ENCODE measurements at places on chromosomes 1 and 21.

DNA sequence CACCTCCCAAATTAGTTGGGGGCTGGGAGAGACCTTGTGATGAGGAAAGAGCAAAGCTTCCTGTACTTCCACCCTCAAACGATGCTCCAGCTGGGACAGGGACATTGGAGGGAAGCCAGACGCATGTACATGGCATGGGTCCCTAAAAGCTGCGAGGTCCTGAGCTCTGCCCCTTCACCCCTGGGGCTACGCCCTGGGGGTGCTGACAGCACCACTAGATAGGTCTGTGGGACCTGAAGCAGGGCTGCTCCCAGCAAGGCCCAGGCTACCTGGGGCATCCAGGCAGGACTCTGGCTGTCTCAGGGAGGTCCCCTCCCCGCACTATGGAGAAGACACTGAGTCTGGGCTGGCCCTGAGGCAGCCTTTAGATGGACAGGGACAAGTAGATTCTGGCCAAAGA, 83.4 kb downstream of the DMRTB1 start:
- DNase-seq = no peak

GRCh38 chr1:61638911-61639605, 85.9 kb downstream of the TM2D1 start:
- DNase-seq = no peak

GRCh38 chr1:226709953-226710352, 29.1 kb downstream of the ITPKB start:
- DNase-seq = no peak

DNA sequence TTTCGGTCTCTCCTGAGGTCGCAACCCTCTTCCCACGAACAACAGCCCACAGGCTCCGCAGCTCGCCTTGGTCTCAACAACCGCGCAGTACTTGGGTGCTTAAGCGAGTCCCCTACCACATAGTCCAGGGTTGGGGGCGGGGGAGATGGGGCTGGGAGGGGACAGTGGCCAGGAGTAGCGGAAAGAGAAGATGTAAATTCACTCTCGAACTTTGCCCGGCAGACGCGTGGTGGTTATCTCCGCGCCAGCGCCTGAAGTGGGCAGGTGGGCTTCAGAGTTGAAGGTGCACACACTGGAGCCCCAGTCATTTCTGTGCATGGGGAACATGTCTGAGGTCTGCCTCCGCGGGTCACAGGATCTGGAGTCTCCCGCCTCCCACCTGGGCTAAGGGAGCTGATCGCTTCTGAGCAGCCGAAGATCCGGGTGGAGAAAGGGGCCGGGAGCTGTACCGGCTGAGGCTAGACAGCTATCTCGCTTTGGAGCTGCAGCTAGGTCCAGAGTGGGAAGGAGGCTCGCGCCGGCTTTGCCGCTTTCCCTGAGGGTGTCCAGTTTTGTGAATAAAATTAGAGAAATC, 4.3 kb upstream of the FOXD2 start:
- DNase-seq = no peak

DNA sequence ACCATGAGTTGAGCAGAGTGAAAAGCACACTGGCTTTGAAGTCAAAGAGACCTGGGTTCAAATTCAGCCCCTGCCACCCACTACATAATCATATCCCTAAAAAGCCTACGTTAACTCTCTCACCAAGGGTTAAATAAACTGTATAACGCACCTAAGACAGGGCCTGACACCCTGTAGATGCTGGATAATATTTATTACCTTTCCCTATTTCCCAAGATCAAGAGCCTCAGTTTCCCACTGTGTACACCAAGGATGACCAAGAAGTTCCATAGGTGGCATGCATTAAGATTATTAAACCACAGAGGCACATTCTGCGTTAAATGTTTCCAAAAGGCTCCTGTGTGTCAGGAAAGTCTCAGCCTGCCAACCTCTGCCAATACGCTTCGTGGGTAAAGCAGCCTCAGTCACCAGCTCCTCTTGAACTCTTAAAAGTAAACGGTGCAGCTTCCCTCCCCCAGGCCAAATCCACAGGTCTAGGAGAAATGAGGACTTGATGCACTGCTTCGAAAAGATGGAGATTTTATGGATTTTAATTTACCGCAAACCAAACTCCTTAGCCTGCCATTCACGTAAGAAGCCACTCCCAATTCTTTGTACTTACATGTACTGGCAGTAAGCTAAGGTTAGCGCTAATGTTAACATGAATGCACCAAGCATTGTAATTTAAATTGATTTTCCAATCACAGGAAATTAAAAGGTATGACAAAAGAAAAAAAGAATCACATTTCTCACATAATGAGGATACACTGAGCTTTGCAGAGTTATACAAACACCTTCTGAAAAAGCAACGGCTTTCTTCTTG, 2.6 kb downstream of the USP24 start:
- no peak for DNase-seq

DNA sequence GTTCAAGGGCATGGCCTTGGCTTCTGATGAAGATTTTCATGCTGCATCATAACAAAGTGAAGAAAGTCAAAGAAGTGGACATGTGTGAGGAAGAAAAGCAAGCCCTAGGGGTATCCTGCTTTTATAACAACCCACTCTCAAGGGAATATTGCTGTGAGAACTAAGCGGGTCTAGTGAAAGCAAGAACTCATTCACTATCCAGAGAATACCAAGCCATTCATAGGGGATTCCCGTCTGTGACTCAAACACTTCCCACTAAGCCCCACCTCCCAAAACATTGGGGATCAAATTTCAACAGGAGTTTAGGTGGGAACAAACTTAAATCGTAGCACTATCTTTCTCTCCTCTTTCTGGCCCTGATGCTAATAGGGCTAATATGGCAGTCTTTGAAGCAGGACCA, 98.5 kb upstream of the CTTNBP2NL start:
- DNase-seq = no peak

DNA sequence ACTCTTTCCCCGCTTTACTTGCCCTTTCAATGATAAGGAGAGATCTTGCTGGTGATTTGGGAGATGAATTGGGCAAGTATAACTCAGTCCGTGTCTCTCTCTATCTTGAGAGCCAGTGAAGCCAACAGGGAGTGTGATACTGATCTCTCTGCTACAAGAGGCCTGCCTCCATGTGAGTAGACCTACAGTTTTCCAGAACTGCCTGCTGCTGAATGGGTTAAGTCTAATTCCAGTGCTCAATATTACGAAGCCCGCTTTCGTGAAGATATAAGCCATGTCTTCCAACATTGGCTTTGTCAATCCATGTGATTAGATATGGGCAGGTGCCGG, 92.6 kb downstream of the ADCY10 start:
- DNase-seq = no peak

DNA sequence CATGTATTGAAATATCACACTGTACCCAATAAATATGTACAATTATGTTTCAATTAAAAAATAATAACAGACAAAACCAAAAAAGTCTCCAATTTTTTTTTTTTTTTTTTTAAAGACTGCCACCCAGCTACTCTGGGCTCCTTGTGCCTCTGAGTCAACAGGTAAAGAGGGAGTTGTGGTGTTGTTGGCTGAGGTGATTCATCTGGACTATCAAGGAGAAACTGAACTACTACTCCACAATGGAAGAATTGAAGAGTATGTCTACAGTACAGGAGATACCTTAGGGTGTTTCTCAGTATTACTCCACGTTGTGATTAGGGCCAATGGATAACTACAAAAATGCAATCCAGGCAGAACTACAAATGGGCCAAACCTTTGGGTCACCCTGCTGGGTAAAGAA, 67.9 kb downstream of the SCMH1 start:
- no peak for DNase-seq

GRCh38 chr1:47678464-47678980, 240.7 kb downstream of the FOXD2 start:
- no peak for DNase-seq

- DNase-seq = no peak
Measured at GRCh38 chr1:90936061-90936460, 85.8 kb downstream of the ZNF644 start.

Measured in NK-92 treated with Interleukin-12 subunit alpha and Interleukin-12 subunit beta, amount 100 ng/mL, for 24 hours (cell line).